Stimulated activated CD4-positive, alpha-beta T cell treated with anti-CD3 and anti-CD28 coated beads, TNF-alpha, amount 100 ng/mL, for 1 hour (primary cell): ENCODE measurements at places on chromosomes 13 and 19.

- DNase-seq, result no peak
These were observed 16.4 kb downstream of the F10 start for GRCh38 chr13:113138792-113139551.

- no peak for DNase-seq
These were observed 4.2 kb downstream of the EPS15L1 start for GRCh38 chr19:16467581-16467980.

- DNase-seq, result no peak
These were observed 10.5 kb downstream of the ZIC2 start for GRCh38 chr13:99991828-99992775.

- DNase-seq, result no peak
These were observed 5.8 kb upstream of the HSPH1 start for GRCh38 chr13:31167490-31167889.

DNA sequence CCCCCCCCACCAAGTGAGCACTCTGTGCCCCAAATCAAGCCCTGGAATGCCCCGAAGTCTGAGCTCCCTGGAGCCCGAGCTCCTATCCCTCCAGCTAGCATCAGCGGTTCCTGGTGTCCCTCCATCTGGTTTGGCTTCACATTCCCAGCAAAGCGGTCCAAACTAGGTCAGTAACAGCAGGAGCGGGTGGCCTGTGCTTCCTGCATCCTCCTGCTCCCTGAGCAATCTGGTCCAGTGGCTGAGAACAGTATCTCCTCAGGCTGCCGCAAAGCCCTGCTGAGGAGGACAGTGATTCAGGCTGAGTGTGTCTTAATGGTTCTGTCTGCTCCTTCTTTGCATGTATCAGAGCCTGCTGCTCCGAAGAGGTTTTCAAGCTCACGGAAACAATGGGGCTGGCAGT lies 25.9 kb downstream of the RASL11A start:
- no peak for DNase-seq

DNA sequence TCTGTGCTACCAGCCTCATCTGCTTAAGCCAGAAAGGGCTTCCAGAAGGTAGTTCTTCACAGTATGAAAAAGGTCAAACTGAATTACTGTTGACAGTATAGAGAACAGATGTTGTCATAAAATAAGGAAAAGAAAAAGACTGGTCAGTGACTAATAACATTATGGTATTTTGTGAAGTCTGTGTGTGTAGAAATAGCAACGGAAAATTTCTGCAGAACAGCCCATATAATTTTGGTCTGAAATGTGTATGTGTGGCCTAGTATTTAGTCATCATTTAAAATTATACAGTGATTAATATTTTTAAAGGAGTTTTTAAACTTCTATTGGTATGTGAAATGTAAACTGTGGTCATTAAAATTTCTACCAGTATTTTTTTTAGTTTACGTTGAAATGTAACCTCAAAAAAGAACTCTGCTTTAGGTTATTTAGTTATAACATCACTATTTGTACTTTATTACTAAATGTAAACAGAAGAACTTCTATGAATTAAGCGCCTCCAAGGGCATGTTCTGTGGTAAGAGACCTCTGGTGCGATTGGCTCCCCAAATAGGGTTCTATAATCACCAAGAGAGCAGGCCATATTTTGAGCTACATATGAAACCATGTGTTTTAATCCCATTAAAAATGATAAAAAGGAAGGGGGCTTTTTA lies 3.3 kb upstream of the GPR183 start:
- no peak for DNase-seq

GRCh38 chr13:103130146-103130545 lies 63.9 kb upstream of the SLC10A2 start:
- no peak for DNase-seq

- no peak for DNase-seq
These were observed 9.2 kb upstream of the RASL11A start for GRCh38 chr13:27261396-27261795.

GRCh38 chr13:35479038-35479492 lies 2.6 kb upstream of the MAB21L1 start:
- DNase-seq, result no peak

- DNase-seq, result no peak
These were observed 190.1 kb upstream of the KLF12 start for GRCh38 chr13:74324338-74324737.

DNA sequence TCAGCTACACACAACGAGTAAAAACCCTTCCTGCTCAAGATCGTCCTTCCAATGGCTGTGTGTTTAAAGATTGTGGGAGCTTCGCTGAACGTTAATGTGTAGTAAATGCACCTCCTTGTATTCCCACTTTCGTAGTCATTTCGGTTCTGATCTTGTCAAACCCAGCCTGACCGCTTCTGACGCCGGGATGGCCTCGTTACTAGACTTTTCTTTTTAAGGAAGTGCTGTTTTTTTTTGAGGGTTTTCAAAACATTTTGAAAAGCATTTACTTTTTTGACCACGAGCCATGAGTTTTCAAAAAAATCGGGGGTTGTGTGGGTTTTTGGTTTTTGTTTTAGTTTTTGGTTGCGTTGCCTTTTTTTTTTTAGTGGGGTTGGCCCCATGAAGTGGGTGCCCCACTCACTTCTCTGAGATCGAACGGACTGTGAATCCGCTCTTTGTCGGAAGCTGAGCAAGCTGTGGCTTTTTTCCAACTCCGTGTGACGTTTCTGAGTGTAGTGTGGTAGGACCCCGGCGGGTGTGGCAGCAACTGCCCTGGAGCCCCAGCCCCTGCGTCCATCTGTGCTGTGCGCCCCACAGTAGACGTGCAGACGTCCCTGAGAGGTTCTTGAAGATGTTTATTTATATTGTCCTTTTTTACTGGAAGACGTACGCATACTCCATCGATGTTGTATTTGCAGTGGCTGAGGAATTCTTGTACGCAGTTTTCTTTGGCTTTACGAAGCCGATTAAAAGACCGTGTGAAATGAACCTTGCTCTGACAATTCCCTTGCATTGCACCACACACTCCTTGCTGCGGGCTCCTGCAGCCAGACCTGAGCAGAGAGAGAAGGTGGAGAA lies 2.7 kb upstream of the FAM174C start:
- DNase-seq, result no peak

DNA sequence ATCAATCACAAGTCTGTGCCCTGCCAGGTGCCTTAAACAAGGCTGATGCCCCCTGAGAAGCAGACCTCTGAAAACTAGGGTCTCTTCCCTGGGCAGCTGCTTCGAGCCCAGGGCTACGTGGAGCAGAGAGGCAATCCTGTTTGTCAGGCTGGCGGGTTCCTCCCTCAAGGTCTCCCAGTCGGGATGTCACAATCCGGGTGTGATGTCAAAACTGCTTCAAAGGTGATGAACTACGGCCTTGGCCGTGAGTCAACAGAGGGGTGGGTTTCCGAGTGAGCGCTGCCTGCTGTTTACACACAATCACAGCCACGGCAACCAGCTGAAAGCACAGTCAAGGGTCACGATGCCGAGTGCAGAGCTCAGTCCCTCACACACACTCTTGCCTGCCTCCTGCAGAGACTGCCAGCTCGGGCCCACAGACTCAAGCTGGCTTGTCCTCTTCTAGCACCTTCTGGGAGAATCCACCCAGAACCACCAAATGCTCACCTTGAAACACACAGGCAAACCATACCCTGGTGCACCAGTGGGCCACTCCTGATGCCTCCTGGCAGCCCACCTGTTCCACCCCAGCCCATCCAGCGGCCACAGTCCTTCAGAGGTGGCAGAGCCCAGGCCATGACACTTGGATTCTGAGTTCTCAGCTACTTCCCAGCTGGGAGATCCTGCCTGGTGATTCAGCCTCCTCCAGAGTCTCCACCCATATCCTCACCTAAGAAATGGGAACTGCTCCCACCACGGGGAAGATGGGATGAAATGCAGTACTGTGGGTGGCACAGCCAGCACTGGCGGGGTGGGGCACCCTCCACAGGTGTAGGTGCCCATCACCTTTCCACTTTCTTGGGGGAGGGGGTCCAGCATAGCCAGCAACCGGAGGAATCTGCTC lies 6.8 kb downstream of the ELL start:
- DNase-seq, result no peak

GRCh38 chr19:43784981-43785808 lies 4.4 kb upstream of the KCNN4 start:
- DNase-seq, result no peak

DNA sequence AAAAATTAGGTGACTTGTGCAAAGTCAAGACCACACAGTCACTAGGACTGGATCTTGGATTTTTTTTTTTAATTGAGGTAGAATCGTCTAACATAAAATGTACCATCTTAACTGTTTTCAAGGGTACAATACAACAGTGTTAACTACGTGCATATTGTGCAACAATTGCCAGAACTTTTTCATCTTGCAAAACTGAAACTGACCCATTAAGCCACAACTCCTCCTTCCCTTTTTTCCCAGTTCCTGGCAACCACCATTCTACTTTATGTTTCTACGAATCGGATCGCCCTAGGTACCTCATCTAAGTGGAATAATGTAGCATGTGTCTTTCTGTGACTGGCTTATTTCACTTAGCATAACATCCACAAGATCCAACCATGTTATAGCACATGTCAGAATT lies 37.5 kb upstream of the POMP start:
- DNase-seq, result no peak

DNA sequence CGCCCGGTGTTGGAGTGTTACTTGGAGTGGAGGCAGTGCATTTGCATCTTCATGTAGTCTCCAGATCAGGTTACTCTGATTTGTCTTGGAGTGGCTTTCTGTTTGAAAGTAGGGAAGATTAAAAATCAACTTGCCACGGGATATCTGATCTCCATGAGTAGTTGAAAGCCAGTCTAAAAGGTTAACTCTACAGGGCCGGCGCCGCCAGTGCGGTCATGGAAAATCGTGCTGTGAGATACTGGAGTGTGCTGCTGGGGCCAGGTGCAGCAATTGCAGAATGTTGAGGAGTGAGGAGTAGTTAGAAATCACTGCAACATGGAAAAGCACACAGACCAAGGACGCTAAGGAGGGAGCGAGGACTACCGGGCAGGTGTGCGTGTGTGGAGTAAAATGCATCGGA lies 175.0 kb downstream of the STK24 start:
- no peak for DNase-seq

- DNase-seq, result no peak
These were observed 8.7 kb upstream of the FBXW9 start for GRCh38 chr19:12705169-12705568.

GRCh38 chr13:51419001-51419636 lies 33.7 kb downstream of the INTS6 start:
- no peak for DNase-seq

DNA sequence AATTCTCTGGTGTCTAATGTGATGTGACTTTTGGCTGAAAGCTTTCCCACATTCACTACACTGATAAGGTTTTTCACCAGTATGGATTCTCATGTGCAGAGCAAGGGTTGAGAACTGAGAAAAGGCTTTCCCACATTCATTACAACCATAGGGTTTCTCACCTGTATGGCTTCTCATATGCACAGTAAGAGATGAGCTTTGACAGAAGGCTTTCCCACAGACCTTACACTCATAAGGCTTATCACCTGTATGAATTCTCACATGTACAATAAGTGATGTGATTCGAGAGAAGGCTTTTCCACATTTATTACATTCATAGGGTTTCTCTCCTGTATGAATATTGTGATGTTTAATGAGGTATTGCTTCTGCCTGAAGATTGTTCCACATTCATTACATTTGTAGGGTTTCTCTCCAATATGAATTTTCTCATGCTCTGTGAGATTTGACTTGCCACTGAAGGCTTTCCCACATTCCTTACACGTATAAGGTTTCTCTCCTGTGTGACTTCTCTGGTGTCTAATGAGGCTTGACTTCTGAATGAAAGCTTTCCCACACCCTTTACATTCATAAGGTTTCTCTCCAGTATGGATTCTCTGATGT lies 14.0 kb downstream of the ZNF260 start:
- DNase-seq, result no peak

DNA sequence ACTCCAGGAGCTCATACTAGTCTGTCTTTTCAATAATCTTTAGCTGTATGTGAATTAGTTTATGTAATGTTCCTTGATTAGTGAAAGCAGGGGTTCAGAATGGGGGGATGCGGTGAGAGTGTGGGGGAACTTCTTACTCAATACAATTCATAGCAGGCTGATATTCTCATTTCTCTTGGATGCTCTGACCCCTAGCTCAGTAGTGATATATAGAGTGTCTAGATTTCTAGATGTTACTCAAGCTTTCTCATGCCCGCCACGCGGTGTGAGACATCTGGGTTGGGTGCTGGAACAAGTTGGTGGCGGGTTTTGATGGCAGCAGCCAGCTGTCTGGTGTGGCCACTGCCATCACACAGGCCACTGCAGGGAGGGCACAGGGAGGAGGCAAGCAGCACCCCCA lies 39.3 kb upstream of the FLT1 start:
- DNase-seq, result no peak

DNA sequence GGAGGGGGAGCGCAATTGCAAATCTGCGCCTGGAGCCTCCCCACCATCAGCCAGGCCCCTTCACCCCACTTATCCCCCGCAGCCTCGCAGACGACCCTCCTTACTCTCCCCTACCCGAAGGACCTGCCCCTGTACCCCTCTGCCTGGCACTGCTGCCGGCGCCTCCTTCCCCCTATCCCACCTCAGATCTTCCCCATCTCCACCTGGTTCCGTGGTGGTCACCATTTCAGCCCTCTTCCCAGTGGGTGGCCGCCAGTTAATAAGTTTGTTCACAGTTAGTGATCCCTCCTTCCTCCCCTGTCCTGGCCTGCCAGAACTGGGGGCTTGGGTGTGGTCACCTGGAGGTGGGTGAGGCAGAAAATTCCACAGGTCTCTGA lies 397 bp downstream of the SLC44A2 start:
- DNase-seq, result no peak

GRCh38 chr13:33925563-33925962 lies 107.6 kb downstream of the RFC3 start:
- no peak for DNase-seq

DNA sequence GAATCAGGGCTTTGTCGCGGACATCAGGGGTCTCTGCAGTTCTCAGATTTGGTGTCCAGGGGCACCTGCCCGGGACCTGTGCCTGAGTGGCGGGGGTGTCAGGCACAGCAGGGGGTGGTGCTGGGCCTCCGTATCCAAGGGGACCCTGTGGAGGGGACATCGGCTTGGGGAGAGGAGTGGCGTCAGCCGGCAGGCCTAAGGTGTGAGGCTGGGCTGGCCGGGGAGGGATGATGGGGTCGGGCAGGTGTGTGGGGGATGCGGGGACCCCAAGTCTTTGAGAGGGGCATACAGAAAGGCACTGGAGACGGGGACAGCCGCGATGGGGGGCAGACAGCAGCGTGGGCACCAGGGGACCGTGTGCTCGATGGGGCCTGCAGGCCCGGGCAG lies 2.5 kb downstream of the EFNA2 start:
- no peak for DNase-seq

- no peak for DNase-seq
These were observed 318.2 kb downstream of the MYO16 start for GRCh38 chr13:108947551-108948030.

- no peak for DNase-seq
These were observed 224.2 kb downstream of the ZIC5 start for GRCh38 chr13:99747403-99747710.

- DNase-seq, result no peak
These were observed 31.5 kb downstream of the DPY19L3 start for GRCh38 chr19:32437096-32437495.

GRCh38 chr13:42369071-42369797 lies 97.3 kb downstream of the AKAP11 start:
- DNase-seq, result no peak

DNA sequence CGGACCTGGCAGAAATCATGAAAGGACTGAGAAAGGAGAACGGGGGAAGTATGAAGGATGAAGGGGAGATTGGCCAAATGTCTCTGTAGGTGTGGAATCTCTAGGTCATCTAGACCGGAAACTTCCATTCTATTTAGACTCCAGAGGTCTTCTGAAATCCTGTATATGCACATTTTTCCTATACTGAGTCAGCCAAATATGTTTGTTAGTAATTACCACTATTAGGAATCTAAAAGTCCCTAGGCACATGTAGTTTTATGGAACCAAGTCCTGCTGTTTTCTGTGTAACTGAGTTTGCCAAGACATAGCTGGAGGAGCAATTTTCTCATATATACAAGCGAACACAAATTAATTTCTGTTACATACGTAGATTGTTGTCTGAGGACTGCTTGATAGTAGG lies 498.1 kb downstream of the GPC5 start:
- no peak for DNase-seq
